ENCODE measurements at places on chromosomes 1 and 21. TPM values are rescaled to one million over a fixed set of nuclear protein-coding genes. Genes with fewer than 3 reads are reported as not detected.
A peak's percentile ranks its signal among the peaks of the same experiment; 100 is the strongest.

DNA sequence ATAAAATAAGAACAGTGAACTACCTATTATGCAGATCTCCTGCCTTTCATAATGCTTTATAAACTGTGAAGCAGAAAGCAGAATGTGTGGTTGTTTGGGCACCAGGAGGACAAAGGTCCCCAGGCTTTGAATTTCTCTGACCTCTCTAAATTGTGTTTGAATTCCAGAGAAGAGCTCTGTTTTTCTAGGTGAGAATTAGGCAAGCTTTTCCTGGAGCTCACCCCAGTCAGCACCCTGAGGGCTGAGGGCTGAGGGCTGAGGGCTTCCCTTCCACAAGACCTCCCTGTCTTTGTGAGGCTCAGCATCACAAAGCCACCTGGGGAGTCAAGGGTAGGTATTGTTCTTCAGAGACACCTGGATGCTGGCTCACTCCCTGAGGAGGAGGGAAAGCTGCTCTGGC is 45.5 kb upstream of the LRIG2 start:
- H3K4me1 ChIP-seq = no peaks in the 10 kb centered on the region
- no peak overlapping the region for H3K4me3 ChIP-seq
- H3K36me3 ChIP-seq = no peaks in the 10 kb centered on the region
- no peak overlapping the region for H3K27ac ChIP-seq

DNA sequence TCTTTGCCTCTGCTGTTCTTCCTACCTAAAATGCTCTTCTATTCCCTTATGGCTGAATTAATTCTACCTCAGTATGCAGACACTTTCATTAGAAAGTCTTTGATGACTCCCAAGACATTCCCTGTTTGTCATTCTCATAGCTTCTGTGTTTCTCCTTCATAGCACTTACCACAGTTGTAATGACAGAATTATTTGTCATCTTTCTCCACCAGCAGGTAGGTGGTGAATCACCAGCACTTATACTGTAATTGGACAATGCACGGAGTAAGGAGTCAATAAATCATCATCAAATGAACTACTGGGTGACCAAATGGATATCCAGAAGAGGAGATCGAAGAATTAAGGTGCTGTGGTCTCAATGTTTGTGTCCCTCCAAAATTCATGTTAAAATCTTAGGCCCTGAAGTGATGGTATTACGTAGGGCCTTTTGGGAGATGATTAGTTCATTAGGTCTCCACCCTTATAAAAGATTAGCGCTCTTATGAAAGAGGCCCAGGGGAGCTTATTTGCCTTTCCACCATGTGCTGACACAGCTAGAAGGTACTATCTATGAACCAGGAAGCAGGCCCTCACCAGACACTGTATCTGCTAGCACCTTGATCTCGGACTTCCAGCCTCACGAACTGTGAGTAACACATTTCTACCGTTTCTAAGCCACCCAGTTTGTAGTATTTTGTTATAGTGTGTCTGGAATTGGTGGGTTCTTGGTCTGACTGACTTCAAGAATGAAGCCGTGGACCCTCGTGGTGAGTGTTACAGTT is 2.4 kb upstream of the CCT8 start:
- H3K27me3 ChIP-seq = no peaks in the 10 kb centered on the region
- peaks cover 17% of the 10 kb centered on the region for H3K4me1 ChIP-seq
- no peak overlapping the region for H3K4me3 ChIP-seq

DNA sequence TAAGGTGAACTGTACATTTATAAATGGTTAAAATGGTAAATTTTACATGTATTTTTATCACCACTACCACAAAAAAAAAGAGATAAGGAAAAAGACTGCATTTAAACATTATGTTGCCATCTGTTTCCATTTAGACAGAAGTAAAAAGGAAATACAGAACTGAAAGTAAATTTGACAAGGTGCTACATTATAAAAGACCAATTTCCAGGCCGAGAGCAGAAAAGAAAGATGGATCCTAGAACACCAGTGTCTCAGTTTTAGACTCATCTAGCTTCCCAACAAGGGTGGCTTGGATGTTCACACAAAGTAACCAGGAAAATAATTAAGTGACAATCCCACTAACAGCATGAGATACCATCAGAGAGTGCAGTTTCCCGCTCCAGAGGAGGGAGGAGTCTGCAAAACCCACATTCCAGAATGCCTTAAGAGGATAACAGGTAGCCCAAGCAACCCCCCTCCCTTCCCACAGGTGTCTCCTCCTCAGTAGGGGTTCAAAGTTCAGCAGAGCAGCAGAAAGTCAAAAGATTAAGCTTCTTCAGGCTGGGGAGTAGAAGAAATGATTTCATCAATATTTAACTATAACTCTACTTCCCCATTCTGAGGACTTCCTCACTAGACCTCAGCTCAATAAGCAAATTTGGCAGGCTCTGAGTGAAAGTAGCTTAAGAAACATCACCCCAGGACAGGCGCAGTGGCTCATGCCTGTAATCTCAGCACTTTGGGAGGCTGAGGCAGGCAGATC is 11.8 kb downstream of the TPM3 start:
- peaks cover 64% of the 10 kb centered on the region for H3K4me1 ChIP-seq
- peak overlapping the region; percentile 94 for H3K27ac ChIP-seq
- no peaks in the 10 kb centered on the region for H3K36me3 ChIP-seq
- no peaks in the 10 kb centered on the region for H3K27me3 ChIP-seq

GRCh38 chr1:169031566-169032224 is 74.8 kb upstream of the ATP1B1 start:
- DNase-seq = no peak
- H3K27me3 ChIP-seq = no peaks in the 10 kb centered on the region
- no peaks in the 10 kb centered on the region for H3K4me1 ChIP-seq

- DNase-seq = no peak
- H3K4me1 ChIP-seq = no peaks in the 10 kb centered on the region
These were observed 33.8 kb downstream of the STPG1 start for GRCh38 chr1:24379733-24380315.

- no peak for DNase-seq
- no peaks in the 10 kb centered on the region for H3K36me3 ChIP-seq
- no peaks in the 10 kb centered on the region for H3K4me1 ChIP-seq
- H3K27me3 ChIP-seq = no peaks in the 10 kb centered on the region
- no peak overlapping the region for H3K4me3 ChIP-seq
These were observed 6.7 kb downstream of the DHX9 start for GRCh38 chr1:182845894-182846293.

DNA sequence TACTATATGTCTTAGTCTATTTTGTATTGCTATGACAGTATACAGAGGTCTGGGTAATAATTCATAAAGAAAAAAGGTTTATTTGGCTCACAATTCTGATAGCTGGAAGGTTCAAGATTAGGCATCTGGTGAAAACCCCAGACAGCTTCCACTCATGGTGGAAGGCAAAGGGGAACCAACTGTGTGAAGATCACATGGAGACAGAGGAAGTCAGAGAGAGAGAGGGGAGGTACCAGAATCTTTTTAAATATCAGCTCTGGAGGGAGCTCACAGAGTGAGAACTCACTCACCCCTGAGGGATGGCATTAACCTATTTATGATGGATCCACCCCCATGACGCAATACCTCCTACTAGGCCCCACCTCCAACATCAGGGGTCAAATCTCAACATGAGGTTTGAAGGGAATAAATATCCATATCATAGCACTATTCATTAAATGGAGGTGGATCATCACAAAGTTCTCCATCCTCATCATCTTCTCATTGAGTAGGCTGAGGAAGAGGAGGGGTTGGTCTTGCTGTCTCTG is 290.5 kb downstream of the DSCAM start:
- H3K4me1 ChIP-seq = no peaks in the 10 kb centered on the region
- H3K27me3 ChIP-seq = no peaks in the 10 kb centered on the region
- no peak overlapping the region for H3K4me3 ChIP-seq
- H3K27ac ChIP-seq = no peak overlapping the region

DNA sequence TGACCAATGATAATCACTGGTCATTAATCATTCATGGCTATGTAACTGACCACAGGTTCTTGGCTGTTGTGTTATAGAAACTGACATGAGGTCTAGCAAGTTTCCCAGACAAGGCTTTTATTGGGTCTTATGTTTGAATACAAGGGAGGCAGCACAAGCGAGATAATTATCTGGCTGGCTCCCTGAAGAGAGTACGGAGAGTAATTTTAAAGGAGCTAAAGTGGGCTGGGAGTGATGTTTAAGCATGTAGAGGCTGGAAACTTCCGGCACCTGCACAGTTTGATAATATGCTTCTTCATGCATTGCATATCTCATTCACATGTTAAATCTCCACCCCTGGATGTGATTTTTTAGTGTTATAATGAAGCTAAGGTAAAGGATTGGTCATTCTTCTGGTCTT is 116.2 kb upstream of the KCNK1 start:
- H3K27ac ChIP-seq = no peak overlapping the region
- no peaks in the 10 kb centered on the region for H3K36me3 ChIP-seq
- H3K27me3 ChIP-seq = no peaks in the 10 kb centered on the region
- H3K4me3 ChIP-seq = no peak overlapping the region
- no peak for DNase-seq
- no peaks in the 10 kb centered on the region for H3K4me1 ChIP-seq

DNA sequence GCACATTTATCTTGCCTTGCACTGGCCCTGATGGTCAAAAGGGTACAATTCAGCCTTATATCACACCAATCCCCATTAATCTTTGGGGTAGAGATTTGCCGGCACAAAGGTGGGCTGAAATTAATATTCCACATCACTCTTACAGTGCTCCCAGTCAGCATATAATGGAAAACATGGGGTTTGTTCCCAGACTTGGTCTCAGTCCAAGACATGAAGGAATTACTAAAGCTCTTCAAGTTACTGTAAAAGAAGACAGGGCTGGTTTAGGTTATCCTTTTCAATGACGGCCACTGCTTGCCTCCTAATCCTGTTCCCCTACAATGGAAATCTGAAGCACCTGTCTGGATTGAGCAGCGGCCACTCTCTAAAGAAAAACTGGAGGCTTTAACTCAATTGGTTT is 160.7 kb downstream of the IER5 start:
- no peak for DNase-seq
- H3K4me1 ChIP-seq = no peaks in the 10 kb centered on the region
- H3K36me3 ChIP-seq = no peaks in the 10 kb centered on the region

DNA sequence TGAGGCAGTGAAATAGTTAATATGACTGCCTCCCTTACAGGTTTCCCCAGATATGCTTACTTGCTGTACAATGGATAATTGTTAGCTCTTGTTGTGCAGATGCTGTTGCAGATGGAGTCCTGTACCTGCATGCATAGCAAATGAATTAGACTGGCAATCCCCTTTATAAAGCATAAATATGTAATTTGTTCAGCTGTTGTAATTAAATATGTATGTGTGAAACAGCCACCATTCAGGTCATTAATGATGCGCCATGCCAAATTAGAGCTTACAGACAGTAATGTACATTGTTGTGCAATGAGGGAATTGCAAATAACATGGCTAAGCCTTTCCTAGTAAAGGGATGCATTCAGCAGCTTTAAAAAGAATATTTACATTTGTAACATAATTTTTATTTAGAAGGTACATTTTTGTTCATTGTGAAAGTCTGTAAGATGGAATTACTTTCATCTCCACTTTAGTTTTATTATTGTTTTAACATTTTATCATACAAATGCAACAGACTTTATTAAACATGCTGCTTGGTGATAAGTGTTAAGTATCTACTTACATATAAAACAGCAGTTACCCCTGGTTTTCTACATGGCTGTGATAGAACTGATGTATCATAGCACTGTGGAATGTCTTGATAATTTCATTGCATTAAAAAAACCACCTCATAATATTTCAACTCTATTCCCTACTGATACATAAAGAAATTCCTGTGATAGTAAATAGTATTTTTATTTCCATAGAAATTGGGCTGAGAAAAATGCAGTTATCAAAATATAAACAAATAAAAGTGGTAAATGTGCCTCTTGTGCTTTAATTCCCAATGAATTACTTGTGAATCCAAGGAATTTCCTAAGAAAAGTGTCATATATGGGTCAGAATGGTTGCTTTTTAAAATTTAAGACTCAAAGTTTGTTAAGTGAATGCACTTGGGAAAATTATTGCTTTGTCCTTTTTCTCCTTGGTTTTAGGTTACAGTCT is 99.0 kb downstream of the NFIA start:
- H3K36me3 ChIP-seq = no peaks in the 10 kb centered on the region
- H3K27ac ChIP-seq = peak overlapping the region; percentile 15
- no peaks in the 10 kb centered on the region for H3K4me1 ChIP-seq
- H3K27me3 ChIP-seq = no peaks in the 10 kb centered on the region
- H3K4me3 ChIP-seq = no peak overlapping the region

GRCh38 chr1:176110203-176110602 is 96.9 kb downstream of the COP1 start:
- no peaks in the 10 kb centered on the region for H3K4me1 ChIP-seq
- no peak for DNase-seq
- no peaks in the 10 kb centered on the region for H3K27me3 ChIP-seq
- H3K27ac ChIP-seq = no peak overlapping the region
- no peaks in the 10 kb centered on the region for H3K36me3 ChIP-seq

- no peak overlapping the region for H3K4me3 ChIP-seq
- H3K4me1 ChIP-seq = no peaks in the 10 kb centered on the region
- H3K36me3 ChIP-seq = no peaks in the 10 kb centered on the region
- H3K27ac ChIP-seq = no peak overlapping the region
- no peaks in the 10 kb centered on the region for H3K27me3 ChIP-seq
These were observed 172.1 kb downstream of the HHAT start for GRCh38 chr1:210500831-210501230.

- H3K27ac ChIP-seq = no peak overlapping the region
- H3K4me3 ChIP-seq = no peak overlapping the region
- DNase-seq = no peak
- H3K36me3 ChIP-seq = no peaks in the 10 kb centered on the region
- H3K4me1 ChIP-seq = no peaks in the 10 kb centered on the region
These were observed 40.6 kb downstream of the KIF26B start for GRCh38 chr1:245195398-245195797.

DNA sequence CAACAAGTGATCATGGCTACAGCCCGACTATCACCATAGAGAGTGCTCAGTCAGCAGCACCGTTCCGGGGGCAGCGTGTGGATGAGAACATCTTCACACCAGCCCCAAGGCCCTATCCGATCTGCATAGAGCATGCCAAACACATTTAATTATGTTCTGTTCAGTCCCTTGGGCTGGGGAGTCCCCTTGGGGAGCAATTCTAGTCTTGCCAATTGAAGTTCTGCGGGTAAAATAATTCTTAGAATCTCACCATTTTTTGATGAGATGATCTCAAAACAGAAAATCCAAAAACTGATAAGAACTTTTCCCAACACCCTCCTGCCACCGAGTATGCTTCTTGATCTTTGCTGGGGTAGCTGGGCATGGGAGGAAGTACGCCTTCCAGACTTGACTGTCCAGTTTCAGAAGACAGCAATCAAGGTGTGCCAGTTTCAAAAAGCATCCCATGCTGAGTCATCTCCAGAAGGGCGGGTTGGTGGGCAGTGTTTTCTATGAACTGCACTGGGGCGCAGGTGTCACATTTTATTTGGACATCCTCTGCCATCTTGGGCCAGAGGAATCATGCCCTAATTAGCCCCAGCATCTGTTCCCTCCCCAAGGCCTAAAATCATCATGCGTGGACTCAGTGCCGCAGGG is 20.8 kb upstream of the PTPRF start:
- no peak overlapping the region for H3K27ac ChIP-seq
- no peaks in the 10 kb centered on the region for H3K36me3 ChIP-seq
- no peaks in the 10 kb centered on the region for H3K27me3 ChIP-seq
- H3K4me3 ChIP-seq = no peak overlapping the region
- DNase-seq = no peak

Gene HLX
- 7.9 TPM for total RNA-seq

Gene ZNHIT6
- 21.5 TPM for total RNA-seq

Gene SELE
- 0.57 TPM for total RNA-seq

Gene AADACL4
- not detected for total RNA-seq

Gene PRAMEF4
- total RNA-seq = not detected

Gene INAVA
- 33.8 TPM for total RNA-seq

Gene BEND5
- not detected for total RNA-seq

Gene DCST2
- total RNA-seq = 5.6 TPM

Gene PTPRF
- 500 TPM for total RNA-seq

Gene NUDT4B
- total RNA-seq = 6.3 TPM
